Naive B cell (primary cell): ENCODE measurements at places on chromosomes 7 and 10. TPM values are rescaled to one million over a fixed set of nuclear protein-coding genes. Genes with fewer than 3 reads are reported as not detected.

OPALIN gene
- polyA plus RNA-seq, result not detected

GRCh38 chr10:25547382-25547781 lies 372.6 kb downstream of the GPR158 start:
- no peak for DNase-seq

- no peak for DNase-seq
These were observed 171.5 kb downstream of the CCSER2 start for GRCh38 chr10:84499846-84500245.

GRCh38 chr7:100483722-100484672 lies at the start of gene NYAP1:
NYAP1 (plus strand) TSS chr7:100483927; CDS start chr7:100485312, 1,385 bp downstream.
- peak; percentile 37 for DNase-seq

GRCh38 chr10:129586898-129587443 lies 119.9 kb downstream of the MGMT start:
- no peak for DNase-seq

DNA sequence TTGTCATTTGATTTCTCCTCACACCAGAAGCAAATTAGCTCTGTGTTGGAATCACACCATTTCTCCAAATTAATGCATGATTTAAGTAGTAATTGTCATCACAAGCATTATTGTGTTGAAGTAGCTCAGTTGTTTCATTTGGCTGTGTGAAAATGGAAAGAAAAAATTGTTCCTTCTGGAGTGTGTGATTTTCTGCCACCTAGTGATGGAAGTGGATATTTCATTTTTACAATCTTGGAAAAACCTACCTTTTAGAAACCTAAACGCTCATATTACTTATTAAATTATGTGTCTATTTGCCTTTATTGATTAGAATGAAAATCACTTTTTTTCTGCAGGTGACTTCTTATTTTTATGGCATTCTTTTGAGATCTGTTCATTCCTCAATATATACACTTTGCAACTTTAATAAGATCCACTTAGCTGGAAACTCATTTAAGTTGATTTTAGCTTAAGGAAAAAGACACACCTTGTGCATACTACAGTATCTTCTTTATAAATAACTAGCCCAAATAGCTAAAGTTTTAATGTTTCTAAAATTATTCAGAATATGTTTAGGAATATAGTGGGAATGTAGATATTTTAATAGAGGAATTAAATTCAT lies 50.0 kb downstream of the SRI start:
- DNase-seq, result no peak

SPDYE1 gene
- not detected for polyA plus RNA-seq

DNA sequence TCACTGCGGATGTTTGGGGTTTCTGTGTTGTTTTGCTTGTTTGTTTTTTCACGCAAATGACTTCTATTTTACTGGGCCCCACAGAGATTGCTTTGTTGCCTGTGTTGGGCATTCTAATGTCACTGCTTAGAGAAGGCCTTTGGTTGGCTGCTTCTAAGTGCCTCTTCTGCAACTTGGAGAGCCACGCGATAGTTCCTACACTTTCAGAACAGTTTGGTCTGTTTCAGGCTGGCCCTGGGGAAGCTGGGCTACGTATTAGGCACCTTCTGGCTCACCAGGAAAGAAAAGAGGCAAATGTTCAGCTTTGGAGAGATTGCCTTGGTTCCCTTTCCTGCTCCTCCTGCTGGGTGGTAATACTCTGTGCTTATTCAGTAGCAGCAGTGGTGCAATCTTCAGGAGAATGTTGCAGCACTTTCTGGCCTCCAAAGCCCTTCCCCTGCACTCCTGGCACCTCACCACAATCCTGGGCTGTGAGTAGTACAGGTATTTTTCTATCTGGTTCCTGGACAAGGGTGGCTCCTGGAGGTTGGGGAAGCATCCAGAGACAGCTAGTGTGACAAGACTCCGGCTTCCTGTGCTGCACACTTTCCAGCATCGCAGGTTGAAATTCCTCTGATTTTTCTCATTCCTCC lies 1.2 kb downstream of the ANTXRL start:
- no peak for DNase-seq
